NCI-H526 (cell line): ENCODE measurements at places on chromosomes 5 and 9.
A peak's percentile ranks its signal among the peaks of the same experiment; 100 is the strongest.

- no peak for DNase-seq
These were observed 191.0 kb downstream of the NTRK2 start for GRCh38 chr9:84860249-84861115.

GRCh38 chr5:69374911-69375446 is 5.4 kb downstream of the RAD17 start:
- DNase-seq, result no peak

DNA sequence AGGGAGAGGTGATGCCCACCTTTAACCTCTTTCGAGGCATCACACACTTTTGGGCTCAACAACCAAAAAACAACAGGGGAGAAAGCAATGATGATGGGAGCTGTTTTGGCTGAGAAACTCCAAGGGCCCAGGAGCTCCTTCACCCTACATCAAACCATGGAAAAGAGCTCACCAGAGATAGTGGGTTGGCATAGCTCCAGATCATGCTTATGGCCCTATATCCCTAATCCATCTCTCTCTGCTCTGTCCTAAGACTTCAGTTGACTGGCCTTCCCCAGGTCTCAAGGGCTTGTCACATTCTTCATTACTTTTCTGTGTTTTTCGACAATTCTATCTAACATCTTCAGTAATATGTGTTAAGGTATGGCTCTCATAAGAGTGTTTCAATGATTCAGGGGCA is 5.7 kb upstream of the CTSL start:
- DNase-seq, result no peak

GRCh38 chr5:135444881-135445280 is 2.3 kb downstream of the DCANP1 start:
- DNase-seq, result no peak

- DNase-seq, result no peak
These were observed 8.3 kb downstream of the LCN12 start for GRCh38 chr9:136960212-136960937.

DNA sequence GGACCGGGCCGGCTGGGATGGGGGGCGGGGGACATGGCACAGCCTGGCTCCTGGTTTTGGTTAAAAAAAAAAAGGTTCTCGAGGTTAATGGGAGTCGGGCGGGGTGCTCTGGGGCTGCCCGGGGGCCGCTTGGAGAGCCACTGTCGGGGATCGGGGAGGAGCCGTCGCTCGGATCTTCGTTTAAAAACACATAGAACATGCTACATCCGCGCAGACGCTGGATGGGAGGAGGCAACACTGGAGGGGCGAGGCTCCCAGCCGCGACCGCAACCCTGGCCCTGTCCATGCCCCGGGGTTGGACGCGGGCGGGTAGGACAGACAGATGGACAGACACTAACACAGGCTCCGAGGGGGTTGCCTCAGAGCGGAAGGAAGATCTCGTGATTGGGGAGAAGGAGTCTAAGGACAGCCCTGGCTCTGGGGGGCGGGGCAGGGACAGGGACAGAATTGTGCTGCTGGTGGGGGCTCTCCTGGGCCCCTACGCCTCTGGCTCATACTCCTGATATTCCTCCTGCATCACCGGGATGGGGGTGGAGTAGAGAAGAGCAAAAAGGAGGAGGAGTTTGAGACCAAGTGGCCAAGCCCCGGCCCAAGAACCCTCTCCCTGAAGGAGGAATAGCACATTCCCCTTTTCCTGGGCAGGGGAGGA is 9.9 kb downstream of the SNCB start:
- DNase-seq, result peak; percentile 15

- DNase-seq, result no peak
These were observed 47.6 kb upstream of the EXOC3 start for GRCh38 chr5:395156-395920.

DNA sequence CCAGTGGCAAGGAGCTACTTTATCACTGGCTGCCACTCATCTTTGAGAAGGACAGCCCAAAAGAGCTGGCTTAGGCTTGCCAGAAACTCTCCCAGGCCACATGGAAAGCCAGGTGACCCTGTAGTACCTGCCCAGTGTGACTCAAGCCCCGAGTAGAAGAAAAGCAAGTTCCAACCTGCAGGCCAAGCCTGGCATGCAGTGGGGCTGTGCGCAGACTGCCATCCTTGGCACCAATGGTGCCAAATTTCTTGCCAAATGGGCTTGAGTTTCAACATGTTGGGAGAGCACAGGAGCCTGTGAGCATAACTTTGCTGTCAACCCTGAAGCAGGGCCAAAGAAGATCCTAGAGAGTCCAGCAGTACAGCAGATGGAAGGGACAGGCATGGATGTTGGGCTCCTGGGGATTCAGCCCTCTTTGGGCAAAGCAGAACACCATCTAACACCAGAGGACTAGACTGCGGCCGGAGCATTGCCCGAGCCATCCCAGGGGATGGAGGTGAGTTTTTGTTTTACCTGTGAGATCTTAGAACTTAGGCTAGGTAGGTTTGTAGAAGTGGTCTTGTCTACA is 27.3 kb upstream of the SHB start:
- no peak for DNase-seq

GRCh38 chr9:100652850-100653249 is 75.0 kb downstream of the CAVIN4 start:
- DNase-seq, result no peak

DNA sequence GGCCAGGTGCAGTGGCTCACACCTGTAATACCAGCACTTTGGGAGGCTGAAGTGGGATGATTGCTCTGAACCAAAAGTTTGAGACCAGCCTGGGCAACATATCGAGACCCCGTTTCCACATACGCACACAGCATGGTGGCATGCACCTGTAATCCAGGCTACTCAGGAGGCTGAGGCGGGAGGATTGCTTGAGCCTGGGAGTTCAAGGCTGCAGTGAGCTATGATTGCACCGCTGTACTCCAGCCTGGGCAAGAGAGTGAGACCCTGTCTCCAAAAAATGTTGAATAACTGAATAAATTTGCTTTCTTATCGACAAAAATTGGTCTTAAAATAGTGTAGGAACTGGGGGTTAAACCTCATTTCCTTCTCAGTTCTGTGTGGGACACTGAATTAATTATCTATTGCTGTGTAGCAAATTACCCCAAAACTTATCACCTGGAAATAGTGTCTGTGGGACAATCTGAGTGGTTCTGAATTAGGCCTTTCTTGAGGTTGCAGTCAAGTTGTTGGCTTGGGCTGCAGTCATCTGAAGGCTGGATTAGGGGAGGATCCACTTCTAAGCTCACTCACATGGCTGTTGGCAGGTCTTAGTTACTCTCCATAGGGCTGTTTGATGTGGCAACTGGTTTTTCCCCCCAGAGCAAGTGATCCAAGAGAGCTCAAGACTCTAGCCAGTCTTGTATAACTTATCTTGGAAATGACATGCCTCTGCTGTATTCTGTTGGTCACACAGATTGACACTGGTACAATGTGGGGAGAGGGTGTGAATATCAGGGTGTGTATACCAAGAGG is 2.0 kb downstream of the SNX30 start:
- no peak for DNase-seq

GRCh38 chr5:82784521-82784920 is 292.7 kb downstream of the TMEM167A start:
- no peak for DNase-seq

GRCh38 chr5:140169410-140169809 is 5.6 kb upstream of the CYSTM1 start:
- no peak for DNase-seq

GRCh38 chr5:181035991-181036815 is 3.9 kb upstream of the BTNL9 start:
- no peak for DNase-seq

- no peak for DNase-seq
These were observed 26.9 kb upstream of the LTC4S start for GRCh38 chr5:179766726-179767455.

GRCh38 chr9:111621895-111622480 is 9.1 kb upstream of the DNAJC25 start:
- DNase-seq, result no peak

DNA sequence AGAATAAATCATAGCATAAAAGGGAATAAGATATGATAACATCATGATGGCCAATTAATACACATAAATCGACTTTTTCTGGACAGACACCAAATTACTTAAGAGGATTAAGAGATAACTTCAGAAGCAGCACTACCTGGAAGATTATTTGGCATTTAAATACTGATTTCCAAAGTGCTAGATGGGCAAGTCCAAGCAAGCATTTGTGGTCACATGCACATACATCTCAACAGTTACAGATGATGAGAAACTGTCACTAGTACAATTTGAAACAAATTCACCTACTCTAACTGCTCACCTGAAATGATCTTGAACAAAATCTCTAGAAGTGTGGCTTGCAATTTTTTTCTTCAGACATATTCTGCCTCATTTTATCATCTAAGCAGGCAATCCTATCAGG is 26.8 kb upstream of the RASGEF1C start:
- DNase-seq, result no peak

DNA sequence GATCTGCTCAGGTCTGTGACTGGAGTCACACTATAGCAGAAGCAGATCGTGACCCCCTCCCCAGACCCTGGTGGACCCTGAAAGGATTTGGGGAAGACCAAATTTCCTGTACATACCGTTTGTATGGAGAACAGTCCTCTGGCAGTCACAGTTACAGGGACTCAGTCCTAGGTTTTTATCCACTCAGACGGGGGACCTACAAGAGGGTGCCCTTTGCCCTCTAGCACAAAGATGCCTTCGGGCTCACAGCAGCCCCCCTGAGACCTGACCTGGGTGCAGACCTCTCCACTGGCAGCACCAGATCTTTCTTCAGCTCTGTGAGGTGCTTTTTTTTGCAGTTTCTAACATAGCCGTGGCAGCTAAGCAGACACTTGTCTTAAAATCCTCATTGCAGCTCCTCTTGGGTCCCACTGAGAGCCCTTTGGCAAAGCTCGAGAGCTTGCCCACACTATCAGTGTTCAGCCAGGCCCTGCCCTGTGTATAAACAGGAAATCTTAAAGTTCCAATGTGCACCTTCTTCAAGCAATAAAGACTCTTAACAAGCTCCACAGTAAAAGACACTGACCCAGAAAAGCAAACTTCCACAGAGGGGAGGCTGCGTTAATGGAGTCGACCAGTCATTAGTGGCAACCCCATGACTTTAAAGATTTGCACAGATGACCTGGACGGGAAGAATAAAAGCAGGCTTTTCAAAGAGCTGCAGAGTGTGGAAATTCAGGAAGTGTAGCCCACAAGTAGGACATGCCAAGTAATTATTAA is 71.8 kb upstream of the LHFPL2 start:
- no peak for DNase-seq

GRCh38 chr5:52504584-52505240 is 283.0 kb upstream of the ITGA1 start:
- no peak for DNase-seq

DNA sequence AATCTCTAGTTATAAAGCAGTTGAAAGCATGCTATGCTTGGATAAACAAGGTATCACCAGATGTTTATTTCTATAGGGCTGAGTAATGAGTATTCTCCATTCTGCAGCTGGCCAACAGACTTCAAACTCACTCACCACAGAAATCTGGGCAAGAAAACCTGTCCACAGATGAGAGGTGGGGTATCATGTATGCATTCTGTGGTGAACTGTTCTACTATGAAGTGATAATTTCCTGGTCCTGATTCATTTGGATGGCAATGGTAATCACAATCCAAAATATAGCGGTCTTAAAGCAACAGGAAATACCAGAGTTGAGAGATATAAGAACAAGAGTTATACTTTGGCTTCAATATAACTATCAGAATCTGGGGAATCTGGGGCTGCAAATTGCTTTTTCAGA is 65.9 kb upstream of the EFNA5 start:
- no peak for DNase-seq

GRCh38 chr5:13510616-13511015 is 433.9 kb downstream of the DNAH5 start:
- no peak for DNase-seq

DNA sequence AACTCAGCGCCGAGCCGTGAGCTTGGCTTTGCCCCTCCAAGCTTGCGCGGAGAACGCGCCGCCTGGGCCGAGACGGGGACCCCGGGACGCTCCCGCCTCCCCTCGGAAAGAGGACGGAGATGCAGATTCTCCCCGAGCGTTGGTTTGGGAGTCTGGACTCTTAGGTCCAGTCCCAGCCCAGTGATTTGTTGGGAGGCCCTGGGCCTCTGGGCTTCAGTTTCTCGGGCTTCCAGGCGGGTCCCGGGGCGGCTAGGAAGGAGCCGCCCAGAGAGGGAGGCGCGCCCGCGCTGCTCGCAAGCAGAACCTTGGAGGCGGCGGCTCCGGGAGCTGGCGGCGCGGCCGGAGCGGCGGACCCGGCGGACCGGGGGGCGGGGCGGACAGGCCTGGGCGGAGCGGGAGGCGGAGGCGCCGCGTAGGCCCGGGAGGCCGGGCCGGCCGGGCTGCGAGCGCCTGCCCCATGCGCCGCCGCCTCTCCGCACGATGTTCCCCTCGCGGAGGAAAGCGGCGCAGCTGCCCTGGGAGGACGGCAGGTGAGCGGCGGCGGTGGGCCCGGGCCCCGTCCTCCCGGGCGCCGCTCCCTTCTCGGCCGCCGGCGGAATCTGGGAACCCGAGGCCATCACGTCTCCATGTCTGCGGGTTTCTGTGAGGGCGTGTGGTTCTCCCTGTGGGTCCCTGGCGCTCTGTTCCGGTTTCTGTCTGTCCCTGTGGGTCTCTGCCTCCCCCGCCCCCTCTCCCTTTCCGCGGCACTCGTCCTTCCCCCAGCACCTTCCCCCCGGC is at the start of gene B4GALT7:
Gene B4GALT7 (plus strand): TSS at position 402 of the 777 bp plus-strand sequence. CDS start 79 bp downstream, at position 481.
- DNase-seq, result peak; percentile 87

GRCh38 chr5:130155345-130156011 is 251.2 kb downstream of the CHSY3 start:
- no peak for DNase-seq

DNA sequence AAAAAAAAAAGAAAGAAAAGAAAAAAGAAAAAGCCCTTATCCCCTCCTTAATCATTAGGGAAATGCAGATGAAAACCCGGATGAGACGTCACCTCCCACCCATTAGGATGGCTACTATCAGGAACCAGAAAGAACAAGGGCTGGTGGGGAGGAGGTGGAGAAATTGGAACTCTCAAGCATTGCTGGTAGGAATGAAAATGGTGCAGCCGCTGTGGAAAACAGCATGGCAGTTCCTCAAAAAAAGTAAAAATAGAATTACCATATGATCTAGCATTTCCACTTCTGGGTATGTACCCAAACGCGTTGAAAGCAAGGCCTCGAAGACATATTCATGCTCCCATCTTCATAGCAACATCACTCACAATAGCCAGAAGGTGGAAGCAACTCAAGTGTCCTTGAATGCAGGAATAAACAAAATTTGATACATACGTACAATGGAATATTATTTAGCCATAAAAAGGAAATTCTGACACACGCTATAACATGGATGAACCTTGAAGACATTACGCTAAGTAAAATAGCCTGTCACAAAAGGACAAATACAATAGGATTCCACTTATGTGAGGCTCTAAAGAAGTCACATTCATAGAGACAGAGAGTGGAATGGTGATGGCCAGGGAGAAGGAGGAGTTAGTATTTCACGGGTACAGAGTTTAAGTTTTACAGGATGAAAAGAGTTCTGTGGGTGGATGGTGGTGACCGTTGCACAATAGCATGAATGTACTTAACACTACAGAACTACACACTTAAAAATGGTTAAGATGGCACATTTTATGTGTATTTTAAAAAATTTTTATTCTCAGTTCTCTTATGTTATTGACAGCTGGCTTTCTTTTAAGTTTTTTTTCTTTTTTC is 166.8 kb upstream of the IER5L start:
- DNase-seq, result no peak

- DNase-seq, result no peak
These were observed 280.2 kb downstream of the SEMA5A start for GRCh38 chr5:9265441-9266287.
